ENCODE measurements at places on chromosomes 3 and 15.

DNA sequence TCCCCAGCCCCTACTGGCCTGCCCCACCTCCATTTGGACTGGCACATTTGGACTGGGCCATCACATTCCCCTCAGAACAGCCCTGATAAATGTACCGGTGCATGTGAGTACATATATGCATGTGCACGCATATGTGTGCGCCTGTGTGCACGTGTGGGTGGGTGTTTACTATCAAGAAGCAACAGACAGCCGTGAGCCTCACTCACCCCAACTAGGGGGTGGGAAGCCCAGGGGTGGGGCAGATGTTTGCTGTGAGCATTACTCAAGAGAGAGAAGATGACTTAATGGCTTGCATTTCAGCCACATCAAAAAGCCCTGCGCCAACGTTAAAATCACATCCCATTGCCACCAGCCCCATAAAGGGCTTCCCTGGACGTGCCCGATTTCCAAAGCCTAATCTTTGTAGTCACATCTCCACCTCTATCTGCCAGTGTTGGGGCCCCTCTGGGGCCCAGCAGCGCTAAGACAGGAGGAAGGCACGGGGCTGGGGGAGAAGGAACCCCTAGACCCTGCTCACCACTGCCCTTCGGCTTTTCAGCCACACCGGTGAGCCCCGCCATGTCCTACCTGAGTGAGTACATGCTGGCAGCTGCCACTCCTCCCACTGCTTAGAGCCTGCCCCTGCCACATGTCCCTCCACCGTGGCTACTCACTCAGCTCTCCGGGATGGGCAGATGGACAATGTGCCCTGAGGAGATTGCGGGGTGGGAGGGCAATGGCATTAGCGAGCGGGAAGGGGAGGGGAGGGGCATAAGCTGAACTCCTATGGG lies 10.9 kb downstream of the ITIH3 start:
- DNase-seq, result no peak

GRCh38 chr3:67176396-67176795 lies 178.3 kb downstream of the KBTBD8 start:
- DNase-seq, result no peak

DNA sequence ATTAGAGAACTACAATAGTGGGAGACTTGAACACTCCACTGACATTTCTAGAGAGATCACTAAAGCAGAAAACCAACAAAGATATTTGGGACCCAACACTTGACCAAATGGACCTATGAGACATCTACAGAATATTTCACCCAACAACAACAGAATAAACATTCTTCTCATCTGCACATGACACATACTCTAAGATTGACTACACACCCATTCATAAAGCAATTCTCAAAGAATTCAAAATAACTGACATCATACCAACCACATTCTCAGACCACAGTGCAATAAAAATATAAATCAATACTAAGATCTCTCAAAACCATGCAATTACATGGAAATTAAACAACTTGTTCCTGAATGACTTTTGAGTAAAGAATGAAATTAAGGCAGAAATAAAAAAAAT lies 473.7 kb downstream of the LPP start:
- no peak for DNase-seq

- no peak for DNase-seq
Observed at GRCh38 chr15:47409600-47409999, 307.7 kb upstream of the SEMA6D start.

- no peak for DNase-seq
Observed at GRCh38 chr3:187533797-187534196, 136.4 kb downstream of the SST start.

DNA sequence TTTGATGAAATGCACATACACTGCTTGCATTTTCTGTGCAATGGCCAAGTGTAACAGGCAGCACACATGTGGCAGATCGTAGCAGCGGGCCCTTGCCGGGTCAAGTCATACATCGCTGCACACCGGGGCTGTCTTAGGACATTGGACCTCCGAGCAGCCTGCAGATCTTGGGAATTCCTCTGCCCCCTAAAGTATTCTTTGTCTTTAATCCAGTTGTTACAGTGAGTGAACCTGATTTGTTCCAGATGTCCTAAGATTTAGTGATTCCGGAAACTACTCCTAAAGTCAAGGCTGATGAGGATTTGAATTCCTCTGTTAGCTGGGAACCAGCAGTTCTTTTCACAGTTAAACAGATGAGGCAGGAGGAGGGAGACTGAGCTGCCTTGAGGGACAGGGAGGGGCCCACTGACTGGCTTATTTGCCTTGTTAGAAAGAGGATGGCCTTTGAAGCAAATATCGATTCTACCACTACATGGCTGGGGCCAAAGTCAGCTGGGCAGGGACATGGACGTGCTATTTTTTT lies 190.7 kb upstream of the CTDSPL start:
- DNase-seq, result no peak

DNA sequence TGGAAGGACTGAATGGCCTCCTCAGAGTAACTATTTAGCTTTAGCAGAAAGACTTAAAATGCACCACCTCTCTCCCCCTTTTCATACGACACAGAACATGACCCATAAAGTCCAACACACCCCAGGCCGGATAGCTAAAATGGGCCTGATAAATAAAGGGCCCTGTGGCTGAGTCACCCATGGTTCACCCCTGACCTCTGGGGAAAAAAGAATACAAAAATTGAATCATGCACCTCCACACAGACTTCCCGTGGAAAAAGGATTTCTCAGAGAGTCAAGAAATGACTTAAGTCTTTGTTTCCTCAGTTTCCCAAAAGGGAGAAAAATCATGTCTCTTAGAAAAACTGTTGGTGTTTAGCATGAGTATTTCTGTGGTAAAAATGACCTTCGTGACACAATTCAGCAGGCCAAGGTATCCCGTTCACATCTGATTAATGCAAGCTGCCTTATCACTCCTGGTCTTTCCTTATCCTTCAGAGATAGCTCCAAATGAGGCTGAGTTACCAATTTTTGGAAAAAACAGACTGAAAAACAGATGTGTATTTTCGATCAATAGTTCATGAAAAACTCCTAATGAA lies 34.0 kb upstream of the ARHGEF3 start:
- DNase-seq, result no peak

DNA sequence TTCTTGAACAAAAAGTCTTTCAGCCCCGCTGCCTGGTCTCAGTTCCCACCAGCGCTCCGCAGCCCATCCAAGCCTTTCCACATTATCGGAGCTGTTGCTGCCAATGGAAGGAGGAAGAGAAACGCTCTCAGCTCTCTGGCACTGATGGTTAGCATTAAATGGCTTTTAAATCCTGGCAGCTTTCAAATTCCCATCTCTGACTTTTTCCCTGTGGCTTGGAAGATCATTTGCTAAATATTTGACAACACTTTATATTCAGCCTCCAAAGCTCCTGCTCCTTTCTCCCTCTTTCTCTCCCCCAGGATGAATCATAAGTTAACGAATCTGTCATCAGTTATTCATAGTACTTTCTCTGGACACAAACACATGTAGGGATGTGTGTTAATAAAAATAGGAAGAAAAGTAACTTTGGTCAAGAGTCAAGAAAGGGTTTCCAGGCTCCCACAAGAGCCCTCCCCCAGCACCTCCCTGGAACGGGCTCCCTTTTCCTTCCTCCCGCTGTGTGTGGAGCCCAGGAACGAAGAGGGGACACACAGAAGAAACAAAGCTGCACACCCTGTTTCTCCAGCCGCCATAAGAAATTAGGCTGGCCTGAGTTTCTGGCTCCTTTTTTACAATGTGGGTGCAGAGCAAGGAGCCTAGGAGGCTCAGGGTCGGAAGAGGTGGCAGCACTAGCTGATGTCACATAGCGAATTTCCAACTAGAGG lies 47.6 kb upstream of the TSEN2 start:
- DNase-seq, result no peak

DNA sequence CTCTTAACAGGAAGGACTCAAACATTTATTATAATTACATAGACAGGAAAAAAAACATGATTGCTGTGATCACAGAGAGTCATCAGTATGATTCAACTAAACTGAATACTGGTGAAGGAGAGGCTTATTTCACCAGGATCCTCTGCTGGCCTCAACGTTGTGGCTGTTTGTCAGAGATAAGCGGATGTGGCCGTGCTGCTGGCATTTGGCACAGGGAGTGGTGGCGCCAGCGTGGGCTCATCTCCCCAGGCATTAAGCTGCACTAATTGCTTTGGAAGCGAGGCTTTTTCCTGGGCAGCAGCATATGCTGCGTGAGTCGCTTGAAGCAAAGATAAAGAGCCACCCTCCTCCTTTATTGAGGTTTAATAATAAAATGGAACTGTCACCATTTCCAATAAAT lies 306.7 kb downstream of the LRTM1 start:
- DNase-seq, result peak; percentile 16

DNA sequence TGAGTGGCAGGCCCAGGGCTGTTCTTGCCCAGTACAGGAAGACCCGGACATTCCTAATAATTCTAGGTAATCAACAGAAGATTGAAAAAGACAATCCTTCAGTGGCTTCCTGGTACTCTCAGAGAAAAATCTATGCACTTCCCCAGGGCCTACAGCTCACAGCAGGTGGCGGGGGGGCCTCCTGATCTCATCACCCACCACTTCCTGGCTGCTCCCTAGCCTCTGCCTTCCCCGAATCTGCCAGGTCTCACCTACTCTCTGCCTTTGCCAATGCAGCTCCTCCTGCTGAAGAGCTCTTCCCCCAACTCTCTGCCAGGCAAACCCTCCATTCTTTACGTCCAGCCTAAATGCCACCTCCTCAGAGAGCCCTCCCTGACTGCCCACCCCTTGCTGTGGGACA lies 37.5 kb downstream of the EHD4 start:
- peak; percentile 2 for DNase-seq

GRCh38 chr3:166688665-166689064 lies 691.4 kb downstream of the ZBBX start:
- no peak for DNase-seq

DNA sequence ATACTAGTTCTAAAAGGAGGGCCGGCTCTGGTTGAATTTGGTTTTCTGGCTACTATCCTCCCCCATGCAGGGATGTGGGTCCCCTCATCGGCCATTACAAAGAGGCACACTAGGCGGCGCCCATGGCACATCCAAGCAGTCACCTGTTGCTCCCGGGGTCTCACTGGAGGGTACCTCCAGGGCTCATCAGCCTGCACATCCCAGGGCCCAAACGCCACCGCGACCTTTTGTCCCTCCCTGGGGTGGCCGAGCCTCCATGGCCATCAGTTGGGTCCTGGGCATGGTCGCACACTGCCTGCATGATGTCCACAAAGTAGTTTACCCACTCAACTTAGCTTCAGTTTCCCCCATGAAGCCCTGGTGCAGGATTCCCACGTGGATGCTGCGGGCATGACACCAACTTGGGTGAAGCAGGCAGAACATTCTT lies 28.3 kb downstream of the IDH3A start:
- DNase-seq, result no peak

- DNase-seq, result no peak
Observed at GRCh38 chr3:196813903-196814302, 53.8 kb upstream of the SENP5 start.

- DNase-seq, result no peak
Observed at GRCh38 chr3:155981669-155982068, 111.2 kb downstream of the GMPS start.

- no peak for DNase-seq
Observed at GRCh38 chr3:195911041-195911945, 2.9 kb upstream of the TNK2 start.
